ENCODE measurements at places on chromosomes 4 and X. TPM values are rescaled to one million over a fixed set of nuclear protein-coding genes. Genes with fewer than 3 reads are reported as not detected.

DNA sequence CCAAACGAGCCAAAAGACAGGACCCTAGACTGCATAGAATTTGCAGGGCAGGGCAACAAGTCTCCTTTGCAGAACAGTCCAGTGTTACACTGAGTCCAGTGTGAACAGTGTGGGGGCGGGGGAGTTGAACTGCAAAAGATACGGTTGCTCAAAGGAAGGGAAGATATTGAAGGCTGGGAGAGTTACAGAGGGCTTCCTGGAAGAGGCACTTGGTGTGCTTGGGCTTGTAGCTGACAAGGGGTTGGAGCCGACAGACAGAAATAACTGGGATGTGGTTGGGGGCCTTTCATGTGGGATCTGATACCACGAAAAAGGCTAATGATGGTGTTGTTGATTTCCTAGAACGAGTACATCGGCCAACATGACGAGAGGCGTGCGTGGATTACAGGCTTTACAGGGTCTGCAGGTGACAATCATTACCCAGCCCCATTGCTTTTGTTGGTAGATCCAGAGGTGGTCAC is 6.1 kb downstream of the XPNPEP2 start:
- H3K27ac ChIP-seq = peak overlapping the region; percentile 89
- H3K27me3 ChIP-seq = no peaks in the 10 kb centered on the region
- H3K4me1 ChIP-seq = peaks cover 51% of the 10 kb centered on the region
- no peaks in the 10 kb centered on the region for H3K36me3 ChIP-seq
- DNase-seq = peak; percentile 55

The VEGFC gene
- not detected for total RNA-seq

The ODAPH gene
- total RNA-seq = not detected

DNA sequence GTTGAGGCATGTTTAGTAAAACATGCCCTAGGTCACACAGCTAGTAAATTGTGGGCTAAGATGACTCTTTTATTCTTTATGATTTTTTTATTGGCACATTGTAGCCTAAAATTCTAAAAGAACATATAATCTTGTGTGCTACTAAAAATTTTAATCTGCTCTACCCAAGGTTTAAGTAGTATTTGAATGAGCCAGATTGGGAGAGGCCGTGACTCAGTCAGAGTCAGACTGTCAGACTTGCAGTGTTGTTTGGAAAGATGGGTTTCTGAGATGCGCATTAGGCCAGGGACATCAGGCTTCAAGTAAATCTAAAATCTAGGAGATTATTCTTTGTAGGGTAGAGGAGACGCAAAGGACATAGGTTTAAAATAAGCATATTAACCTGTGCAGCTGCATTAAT is 30.7 kb upstream of the TMPRSS11E start:
- H3K27me3 ChIP-seq = no peaks in the 10 kb centered on the region
- no peaks in the 10 kb centered on the region for H3K4me1 ChIP-seq
- H3K27ac ChIP-seq = no peak overlapping the region
- H3K4me3 ChIP-seq = no peak overlapping the region
- no peaks in the 10 kb centered on the region for H3K36me3 ChIP-seq
- DNase-seq = no peak

- no peak for DNase-seq
- no peak overlapping the region for H3K27ac ChIP-seq
- H3K27me3 ChIP-seq = no peaks in the 10 kb centered on the region
- no peak overlapping the region for H3K4me3 ChIP-seq
- H3K36me3 ChIP-seq = no peaks in the 10 kb centered on the region
Observed at GRCh38 chr4:4333265-4333706, 43.2 kb downstream of the ZBTB49 start.

DNA sequence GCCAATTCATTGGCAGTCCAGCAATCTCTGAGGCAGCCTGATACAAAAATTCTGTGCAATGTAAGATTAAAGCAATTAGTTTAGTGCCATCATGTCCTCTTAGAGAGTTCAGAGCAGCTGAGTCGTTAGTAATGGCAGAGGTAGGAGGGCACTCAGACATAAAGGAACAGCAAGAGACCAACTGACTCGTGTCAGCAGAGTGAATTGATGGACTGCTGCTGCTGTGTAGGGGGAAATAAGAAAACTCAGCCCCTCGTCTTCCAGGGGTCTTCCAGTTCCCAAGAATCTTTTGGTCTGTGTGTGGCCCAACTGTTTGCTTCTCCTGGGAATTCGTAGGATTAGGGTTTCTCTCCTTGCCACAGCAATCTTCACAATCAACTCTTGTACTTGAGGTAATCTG is 100.9 kb downstream of the TTC29 start:
- H3K4me3 ChIP-seq = no peak overlapping the region
- H3K27ac ChIP-seq = no peak overlapping the region
- no peaks in the 10 kb centered on the region for H3K4me1 ChIP-seq
- H3K36me3 ChIP-seq = no peaks in the 10 kb centered on the region

The TBX22 gene
- not detected for total RNA-seq

DNA sequence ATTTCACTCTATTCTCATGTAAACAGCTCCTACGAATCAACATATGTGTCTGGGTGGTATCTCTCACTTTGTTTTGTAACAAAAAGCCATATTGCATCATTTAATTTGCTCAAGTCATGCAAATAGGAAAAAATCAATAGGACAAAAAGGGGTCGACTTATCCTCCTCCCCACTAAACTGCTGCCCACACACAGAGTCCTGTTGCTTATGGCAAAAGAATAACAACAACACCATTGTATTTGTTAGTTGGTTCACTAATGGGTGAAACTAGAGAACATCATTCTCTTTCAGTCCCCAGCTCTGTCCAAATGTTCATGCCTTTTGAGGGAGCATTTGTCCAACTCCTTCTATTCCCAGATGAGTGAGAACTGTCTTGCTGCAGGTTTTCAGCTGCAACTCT is 2.1 kb downstream of the HHIP start:
- no peak overlapping the region for H3K27ac ChIP-seq
- H3K4me1 ChIP-seq = peaks cover 23% of the 10 kb centered on the region
- no peak overlapping the region for H3K4me3 ChIP-seq

The SPON2 gene
- 28.3 TPM for total RNA-seq

GRCh38 chr4:2757426-2757825 is 1.3 kb upstream of the TNIP2 start:
- peaks cover 31% of the 10 kb centered on the region for H3K4me1 ChIP-seq
- peaks cover 6% of the 10 kb centered on the region for H3K36me3 ChIP-seq
- H3K4me3 ChIP-seq = peak overlapping the region; percentile 53
- H3K27me3 ChIP-seq = no peaks in the 10 kb centered on the region
- H3K27ac ChIP-seq = no peak overlapping the region
- no peak for DNase-seq

DNA sequence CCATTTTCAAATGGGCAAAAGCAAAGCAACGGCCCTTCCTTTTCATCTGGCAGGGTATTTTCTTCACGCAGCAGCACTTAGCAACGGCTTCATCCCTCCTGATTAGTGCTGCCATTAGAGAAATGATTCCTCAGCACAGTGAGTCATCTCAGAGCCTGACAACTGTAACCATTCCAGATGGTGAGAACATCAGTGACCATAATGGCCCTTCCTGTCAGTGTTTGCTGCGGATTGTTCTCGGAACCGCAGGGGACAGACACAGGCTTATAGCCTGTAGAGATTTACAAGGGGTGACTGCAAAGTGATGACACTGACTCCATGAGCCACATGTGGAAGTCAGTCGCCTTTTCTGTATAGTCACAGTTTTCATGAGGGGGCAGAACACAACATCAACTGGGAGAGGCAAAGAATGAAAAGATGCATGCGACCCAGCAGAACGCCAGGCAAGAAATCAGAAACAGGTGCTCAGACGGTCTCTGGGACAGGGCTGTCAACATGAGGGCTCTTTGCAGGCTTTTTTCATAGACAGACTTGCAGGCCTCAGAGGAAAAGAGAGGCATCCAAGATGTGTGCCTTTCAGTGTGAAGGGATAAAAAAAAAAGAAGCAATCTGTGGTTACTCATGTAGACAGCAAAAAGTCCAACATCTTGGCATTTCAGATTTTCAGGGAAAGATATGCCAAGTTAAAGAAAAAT is 69.9 kb upstream of the FBXW7 start:
- peaks cover 1% of the 10 kb centered on the region for H3K4me1 ChIP-seq
- no peaks in the 10 kb centered on the region for H3K36me3 ChIP-seq
- peaks cover 2% of the 10 kb centered on the region for H3K27me3 ChIP-seq
- no peak for DNase-seq

All from activated CD4-positive, alpha-beta T cell treated with anti-CD3 and anti-CD28 coated beads, Interleukin-2, amount 10 ng/mL, durations not matched to agents 7 days and 5 days (primary cell).